ENCODE measurements at places on chromosomes 16 and 17.

- no peak for DNase-seq
Measured at GRCh38 chr17:2681650-2682049, 29.9 kb downstream of the CLUH start.

DNA sequence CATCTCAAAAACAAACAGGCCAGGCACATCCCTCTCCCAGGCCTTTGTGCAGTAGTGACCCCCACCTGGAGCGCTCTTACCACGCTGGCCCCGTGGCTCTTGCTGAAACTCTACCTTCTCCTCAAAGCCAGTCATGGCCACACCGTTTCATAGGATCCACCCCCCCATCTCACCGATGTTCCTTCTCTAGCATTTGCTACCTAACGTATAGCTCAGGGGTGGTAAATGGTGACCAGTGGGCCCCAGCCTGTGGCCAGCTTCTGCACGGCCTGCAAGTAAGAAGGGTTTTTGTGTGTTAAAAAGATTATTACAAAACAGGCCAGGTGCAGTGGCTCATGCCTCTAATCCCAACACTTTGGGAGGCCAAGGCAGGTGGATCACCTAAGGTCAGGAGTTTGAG is 43.8 kb downstream of the RMI2 start:
- DNase-seq, result no peak

DNA sequence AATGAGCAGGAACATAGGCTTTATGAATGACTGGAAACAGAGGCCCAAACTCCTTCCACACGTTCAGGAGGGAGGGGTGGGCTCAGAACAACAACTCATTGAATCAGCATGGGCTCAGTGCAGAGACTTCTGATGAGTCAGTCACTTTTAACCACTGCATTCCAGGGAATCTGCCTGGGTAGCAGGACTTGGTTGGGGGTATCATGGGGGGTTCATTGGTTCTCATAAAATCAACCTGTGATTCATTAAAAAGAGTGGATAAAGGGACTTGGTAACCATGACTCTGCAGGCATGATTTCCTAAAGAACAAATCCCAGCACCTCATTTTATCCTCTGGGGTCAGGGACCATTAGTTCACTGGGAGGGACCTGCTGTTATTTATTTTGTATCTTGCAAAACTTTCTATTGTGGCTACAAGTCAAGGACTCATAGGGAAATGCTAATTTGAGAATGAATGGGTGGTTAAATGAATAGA is 13.8 kb downstream of the ITGB3 start:
- no peak for DNase-seq

- no peak for DNase-seq
Measured at GRCh38 chr16:57704011-57704904, 9.7 kb downstream of the DRC7 start.

GRCh38 chr17:8413328-8413727 is 15.7 kb upstream of the RNF222 start:
- DNase-seq, result no peak

- DNase-seq, result no peak
Measured at GRCh38 chr16:84471316-84471715, 33.1 kb downstream of the MEAK7 start.

DNA sequence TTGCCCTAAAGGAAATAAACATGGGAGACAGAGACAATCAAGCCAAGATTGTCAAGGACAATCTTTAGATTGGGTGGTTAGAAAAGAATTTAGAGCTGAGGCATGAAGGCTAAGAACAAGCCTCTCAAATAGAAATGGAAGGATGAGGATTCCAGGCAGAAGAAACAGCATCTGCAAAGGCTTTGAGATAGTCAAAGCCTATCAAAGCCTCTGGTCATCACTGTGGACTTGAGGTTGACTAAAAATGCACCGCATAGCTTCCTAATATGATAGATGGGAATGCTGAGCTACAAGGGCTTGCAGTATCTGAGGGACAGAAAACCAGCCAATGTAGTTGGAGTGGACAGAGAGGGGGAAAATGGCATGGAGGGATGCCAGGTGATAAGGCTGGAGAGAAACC is 109.8 kb upstream of the FAM20A start:
- no peak for DNase-seq
